ENCODE measurements at places on chromosomes 2 and 18.
A peak's percentile ranks its signal among the peaks of the same experiment; 100 is the strongest.

DNA sequence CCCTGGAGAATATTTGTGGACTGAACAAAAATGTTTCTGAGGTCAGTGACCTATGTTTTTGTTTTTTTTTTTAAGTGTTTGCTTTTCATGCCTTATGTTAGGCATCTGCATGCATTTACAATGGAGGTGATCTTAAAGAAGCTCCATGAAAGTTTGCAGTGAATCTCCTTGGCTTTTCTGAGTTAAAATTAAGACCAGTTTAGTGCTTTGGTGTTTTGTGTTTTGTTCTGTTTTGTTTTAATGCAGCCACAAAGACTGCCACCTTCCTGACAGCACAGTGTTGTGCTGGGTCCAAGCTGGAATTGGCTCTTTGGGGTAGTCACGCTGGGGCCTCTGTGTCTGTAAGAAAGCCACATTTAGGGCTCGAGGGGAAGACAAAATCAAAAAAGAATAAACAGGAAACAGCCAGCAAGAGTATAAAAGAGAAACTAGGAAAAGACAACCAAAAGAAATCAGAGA lies 396.2 kb downstream of the ARHGAP15 start:
- no peak for DNase-seq

- no peak for DNase-seq
These were observed 85.6 kb downstream of the NCOA1 start for GRCh38 chr2:24576617-24577016.

DNA sequence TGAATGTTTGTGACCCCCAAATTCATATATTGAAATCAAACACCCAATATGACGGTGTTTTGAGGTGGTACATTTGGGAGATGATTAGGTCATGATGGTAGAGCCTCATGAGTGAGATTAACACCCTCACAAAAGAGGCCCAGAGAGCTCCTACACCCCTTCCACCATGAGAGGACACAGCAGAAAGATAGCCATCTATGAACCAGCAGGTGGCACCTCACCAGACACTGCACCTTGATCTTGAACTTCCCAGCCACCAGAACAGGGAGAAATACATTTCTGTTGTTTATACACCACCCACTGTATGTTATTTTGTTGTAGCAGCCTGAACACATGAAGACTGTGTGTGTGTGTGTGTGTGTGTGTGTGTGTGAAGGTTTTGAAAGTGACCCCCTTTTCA lies 58.1 kb downstream of the ST3GAL5 start:
- DNase-seq: no peak

DNA sequence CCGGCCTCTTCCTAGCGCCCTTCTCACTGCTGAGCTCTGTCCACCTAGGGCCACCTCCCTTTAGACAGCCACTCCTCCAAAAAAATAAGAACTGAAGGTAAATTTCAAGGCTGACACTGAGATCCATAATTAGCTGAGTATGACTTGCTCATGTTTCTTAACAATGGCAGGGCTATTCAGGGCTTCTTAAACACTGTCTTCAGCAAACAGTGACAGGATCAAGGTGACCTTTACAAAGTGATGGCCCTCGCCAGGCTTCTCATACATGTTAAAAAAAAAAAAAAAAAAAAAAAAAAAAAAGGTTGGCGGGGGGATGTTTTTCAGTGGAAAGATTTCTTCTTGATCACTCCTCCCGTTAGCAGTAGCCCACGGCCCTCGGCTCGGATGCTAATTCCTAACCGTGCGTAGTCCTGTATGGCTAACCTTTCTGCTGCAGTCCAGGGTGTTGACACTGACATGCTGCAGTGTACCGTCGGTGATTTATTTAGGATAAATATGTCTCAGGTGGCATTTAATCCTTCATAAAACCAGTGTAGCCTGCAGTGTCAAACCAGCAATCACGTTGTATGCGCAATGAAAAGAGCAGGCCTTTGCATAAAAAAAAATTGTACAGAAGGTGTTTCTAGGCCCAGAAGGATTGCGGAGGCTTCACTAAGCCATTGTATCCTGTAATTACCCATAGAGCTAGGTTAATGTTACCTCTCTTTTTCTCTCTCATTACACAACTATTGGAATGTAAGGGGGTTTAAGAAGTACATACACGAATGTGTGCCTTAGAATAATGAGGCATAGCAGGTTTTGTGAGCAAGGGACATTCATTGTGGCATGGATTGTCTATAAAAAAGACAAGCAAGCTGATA lies 142.7 kb downstream of the PTGR3 start:
- DNase-seq: no peak

- DNase-seq: no peak
These were observed 85.4 kb downstream of the STPG4 start for GRCh38 chr2:47069628-47070154.

DNA sequence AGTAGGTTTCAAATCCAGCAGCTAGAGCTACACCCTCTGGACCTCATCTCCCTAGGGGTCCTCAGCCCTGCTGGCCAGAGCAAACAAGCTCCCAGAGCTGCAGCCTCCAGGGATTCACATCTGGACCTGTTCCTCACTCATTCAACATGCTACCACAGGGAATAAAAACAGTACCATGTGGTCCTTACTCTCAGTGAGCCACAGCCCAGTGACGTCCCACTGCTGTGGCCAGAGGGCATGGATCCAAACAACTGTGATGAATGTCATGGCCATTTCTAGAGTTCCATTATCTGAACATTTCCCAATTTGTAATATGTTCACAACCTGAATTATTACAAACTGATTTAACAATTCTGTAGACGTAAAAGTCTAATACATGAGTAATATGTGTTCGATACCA lies 177.9 kb downstream of the TRABD2A start:
- no peak for DNase-seq

DNA sequence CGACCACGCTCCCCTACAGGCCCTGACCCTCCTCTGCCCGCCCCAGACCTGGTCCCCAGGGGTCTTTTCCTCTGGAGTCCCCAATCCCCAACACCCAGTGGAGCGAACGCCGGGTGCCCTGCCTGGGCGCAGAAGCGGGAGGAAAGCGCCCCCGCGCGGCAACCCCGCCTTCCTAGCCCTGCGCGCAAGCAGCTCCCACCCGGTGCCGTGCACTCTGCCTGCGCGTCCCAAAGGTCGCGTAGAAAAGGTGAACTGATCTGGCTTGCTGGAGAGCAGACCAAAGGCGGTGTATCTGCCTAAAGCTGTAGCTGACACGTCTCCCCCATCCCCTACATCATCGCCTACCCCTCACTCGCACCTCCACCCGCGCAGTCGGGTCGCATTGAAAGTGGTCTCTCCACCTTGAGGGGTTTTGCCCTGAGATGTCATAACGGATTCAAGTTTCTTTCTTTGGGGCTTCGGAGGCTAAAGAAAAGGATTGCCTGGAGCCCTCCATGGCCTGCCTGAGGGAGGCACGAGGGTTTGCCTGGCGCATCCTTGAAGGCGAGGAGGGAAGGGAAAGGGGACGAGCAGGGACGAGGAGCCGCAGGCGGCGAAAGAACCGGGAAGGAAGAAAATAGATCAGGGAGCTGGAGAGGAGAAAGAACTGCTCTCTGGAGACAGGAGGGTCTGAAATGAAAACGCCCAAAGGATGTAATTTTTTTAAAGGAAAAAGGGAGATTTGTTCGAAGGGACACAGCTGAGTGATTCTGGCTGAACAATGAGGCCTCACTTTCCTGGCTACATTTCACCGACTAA lies 5.8 kb downstream of the GAD1 start:
- DNase-seq: peak; percentile 46

- DNase-seq: no peak
These were observed 25.7 kb downstream of the DIS3L2 start for GRCh38 chr2:231987124-231987727.

GRCh38 chr2:144683107-144683753 lies 163.3 kb upstream of the ZEB2 start:
- no peak for DNase-seq

- no peak for DNase-seq
These were observed 286.4 kb upstream of the MMADHC start for GRCh38 chr2:149873936-149874335.

GRCh38 chr18:48164116-48164515 lies 233.7 kb upstream of the SMAD2 start:
- no peak for DNase-seq

GRCh38 chr2:204695506-204695905 lies 150.2 kb downstream of the PARD3B start:
- DNase-seq: no peak

DNA sequence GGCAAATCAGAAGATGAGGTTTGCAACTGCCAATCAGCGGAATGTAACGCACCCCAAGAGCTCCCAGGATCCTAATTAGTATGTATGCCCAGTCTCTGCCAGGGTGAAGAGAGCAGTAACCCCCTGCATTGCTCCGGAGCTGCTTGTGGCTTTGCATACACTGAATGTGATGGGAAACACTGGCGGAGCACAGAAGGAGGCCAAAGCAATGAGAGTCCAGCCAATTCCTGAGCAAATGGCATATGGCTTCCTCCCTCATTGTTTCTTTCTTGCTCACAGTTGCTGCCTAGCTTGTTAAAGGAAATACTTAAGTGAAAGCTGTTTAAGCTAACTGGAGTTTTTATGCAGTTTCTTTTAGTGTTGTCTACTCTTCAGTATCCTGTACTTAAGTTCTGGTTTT lies 343.5 kb upstream of the NT5C1B start:
- DNase-seq: no peak

DNA sequence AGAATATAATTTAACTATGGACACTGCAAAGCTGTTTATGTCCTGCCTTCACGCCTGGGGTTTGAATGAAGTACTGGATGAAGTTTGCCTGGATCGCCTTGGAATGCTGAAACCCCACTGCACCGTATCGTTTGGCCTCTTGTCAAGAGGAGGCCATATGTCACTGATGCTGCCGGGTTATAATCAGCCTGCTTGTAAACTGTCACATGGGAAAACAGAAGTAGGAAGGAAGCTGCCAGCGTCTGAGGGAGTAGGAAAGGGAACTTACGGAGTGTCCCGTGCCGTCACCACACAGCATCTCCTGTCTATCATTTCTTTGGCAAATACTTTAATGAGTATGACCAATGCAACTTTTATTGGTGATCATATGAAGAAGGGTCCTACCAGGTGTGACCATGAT lies 105.8 kb downstream of the WDR7 start:
- DNase-seq: no peak

DNA sequence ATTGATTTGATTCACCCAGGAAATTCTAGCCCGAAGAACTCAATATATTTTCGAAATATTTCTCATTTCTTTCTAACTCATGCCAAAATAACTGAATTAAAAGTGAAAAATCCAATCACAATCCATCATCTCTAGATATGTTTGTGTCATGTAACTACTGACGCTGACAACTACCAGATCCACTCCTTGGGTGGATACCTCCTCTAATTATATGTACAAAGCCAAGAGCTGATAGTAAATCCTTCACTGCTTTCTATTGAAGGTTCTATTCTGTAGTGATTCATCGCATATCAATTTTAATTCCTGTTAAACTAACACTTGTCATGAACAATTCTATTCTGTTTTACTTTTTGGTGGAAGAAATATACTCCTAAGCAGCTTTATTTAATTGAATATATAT lies 1056.6 kb upstream of the NXPH2 start:
- no peak for DNase-seq

DNA sequence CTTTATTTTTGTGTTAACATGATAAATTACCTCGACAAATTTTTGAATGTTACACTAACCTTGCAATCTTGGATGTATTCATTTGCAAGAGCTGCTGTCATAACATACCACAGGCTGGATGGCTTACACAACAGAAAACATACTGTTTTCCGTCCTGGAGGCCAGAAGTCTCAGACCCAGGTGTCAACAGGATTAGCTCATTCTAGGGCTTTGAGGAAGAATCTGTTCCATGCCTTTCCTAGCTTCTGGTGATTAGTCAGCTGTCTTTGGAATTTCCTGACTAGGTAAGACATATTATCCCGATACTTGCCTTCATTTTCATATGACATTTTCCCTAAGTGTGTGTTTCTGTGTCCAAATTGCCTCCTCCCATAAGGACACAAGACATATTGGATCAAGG lies 188.6 kb upstream of the CDH19 start:
- DNase-seq: no peak

DNA sequence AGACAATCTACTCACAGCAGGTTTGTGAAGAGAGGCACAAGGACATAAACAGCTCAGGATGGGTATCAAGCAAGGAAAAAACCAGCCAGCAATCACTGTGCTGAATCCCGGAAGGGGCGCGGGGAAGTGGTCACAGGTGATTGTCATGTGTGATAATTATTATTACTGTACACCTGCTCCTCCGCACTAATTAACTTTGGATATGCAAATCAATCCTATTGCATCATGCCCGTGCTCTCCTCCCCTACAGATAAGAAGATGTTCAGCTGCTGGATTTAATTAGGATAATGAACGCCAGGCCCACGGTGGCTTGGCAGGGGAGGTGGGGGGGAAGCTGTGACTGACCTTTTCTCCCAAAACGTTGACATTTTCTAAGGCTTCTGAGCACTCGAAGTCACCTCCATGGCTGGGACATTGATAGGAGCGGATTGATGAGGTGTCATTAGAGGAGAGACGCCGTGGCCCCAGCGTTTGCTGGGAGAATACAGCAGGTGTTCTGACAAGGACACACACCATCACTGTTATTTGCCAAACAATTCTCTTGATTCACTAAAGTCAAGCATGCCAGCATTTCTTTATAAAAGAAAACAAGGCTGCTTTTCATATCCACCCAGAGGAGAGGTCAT lies 160.3 kb upstream of the VRK2 start:
- DNase-seq: no peak

DNA sequence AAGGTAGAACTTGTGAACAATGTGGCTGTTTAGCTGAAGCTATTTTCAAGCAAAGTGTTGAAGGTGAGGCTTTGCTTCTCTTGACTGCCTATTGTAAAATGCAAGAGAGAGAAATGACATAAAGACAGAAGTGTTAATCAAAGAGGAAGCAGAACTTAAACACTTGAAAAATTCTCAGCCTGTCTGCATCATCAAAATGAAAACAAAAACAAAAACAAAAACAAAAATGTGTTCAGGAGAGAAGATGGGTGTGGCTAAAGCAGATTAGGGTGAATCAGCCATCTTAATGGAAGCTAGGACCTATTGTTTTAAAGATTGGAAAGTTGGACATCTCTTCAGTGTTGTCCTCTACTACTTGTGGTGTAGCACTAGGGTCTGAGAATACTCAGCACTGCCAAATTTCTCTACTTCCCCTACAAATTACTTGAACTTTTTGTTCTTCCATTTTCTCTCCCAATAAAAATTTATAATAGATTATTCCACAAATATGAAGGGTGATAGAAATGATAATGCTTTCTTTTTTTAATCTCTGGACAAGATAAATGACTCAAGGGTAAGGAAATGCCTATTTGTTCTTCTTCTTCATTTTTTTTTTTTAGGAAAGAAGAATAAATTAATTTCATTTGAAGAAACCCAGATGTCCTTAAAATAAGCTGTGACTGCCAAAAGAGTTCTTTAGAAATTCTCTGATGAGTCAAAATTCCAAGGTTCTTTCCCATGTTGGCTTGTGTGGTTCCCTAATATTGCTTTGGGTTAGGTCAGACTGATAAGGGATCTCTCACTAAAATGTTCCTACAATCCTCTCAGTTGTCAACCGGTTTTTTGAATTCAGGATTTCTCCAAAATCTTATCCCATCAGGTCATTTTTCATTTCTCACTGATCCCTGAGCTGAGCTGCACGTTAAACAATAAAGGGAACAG lies 571.2 kb upstream of the ZEB2 start:
- no peak for DNase-seq

DNA sequence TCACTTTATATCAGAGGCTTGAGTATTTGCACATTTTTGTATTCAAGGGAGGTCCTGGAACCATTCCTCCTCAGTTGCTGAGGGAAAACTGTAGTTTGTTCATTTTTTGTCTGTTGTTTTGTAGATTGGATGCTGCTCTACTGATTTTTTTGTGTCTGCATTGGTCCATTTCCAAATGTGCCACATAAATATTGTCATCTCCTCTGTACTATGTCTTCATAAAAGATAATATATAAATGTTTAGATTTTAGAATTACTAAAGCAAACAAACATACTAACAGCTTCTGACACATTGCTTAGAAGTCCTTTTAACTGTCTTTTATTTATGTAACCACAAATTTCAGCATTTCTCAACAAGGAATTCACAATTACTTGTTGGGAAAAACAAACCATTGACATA lies 356.8 kb downstream of the PLCL1 start:
- DNase-seq: no peak

All from activated CD8-positive, alpha-beta memory T cell treated with anti-CD3 and anti-CD28 coated beads, Interleukin-2, amount 50 U/mL, for 4 hours (primary cell).